ENCODE measurements at places on chromosomes 3 and 15.

GRCh38 chr3:182644013-182644412, 149.3 kb upstream of the ATP11B start:
- DNase-seq = no peak

DNA sequence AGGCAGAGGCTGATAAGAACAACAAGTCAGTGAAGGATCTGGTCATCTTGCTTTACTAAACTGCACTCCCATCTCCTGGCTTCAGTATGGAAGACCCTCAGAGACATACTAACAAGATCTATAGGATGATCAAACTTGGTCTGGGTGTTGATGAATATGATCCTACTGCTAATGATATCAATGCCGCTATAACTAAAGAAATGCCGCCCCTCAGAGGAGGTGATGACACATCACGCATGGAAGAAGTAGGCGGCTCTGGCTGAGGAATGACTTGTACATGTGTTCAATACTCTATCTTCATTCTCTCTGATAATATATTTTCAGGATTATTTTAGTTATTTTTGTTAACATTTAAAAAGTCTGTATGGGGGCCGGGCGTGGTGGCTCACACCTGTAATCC, 17.5 kb upstream of the EIF2B5 start:
- DNase-seq = no peak

- no peak for DNase-seq
Observed at GRCh38 chr3:110381992-110382391, 689.6 kb upstream of the NECTIN3 start.

DNA sequence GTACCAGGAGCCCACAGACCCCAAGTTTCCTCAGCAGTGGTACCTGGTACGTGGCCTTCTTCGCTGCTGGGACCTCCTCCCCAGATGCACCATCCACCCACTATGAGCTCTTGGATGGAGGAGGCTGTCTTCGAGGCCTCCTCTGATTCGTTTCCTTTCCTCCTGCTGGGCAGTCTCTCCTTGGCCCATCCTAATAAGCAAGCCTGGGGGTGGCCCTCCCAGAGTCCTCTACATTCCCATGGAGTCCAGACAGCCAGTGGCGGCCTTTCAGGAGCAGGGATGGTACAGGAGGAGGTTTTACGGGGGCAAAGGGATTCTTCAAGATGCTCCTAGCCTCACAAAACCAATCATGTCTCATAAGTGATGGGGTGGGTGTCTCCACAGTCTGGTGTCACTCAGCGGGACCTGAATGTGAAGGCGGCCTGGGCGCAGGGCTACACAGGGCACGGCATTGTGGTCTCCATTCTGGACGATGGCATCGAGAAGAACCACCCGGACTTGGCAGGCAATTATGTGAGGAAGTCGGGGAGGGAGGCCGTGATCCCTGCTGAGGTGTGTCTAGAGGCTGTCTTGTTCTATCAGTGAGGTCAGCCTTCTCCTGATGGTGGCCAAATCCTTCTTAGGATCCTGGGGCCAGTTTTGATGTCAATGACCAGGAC, 7.7 kb upstream of the FES start:
- DNase-seq = no peak

- DNase-seq = no peak
Observed at GRCh38 chr3:54837964-54838363, 89.9 kb downstream of the LRTM1 start.

DNA sequence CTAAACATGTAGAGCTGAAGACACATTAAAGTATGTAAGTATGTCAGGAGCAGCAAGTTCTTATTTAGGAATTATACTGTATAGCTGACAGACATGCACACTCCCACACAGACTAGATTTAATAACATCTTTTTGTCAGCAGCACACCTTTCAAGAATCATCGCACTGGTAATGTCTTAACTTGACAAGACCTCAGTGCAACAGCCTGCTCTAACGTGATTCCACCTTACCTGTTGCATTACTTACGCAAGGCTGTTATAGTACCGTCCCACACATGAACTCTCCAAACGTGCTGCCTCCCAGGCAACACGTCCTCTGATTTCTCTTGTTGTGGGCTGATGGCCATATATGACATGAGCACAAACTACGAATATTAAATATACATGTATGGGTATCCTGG, 11.9 kb downstream of the CHRM5 start:
- DNase-seq = no peak

DNA sequence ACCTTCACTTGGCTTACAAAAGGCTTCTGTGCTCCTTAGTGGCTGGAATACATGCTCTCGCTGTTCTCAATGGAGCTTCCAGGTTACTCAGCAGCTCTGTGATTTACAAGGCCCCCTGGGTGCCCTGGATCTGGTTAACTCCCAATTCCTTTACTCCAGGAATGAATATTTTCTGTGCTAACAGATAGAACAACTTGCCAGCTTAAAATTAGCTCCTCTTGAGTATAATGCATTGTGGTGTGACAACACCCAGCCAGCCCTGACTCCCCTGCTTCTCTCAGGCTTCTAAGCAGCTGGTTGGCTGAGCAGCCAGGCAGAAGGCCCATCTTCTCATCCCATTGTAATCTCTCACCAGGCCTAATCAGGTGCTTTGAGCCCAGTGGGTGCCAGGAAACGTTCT, 246.4 kb downstream of the ALCAM start:
- no peak for DNase-seq
